ENCODE measurements at places on chromosomes 13 and 19.

- no peak for DNase-seq
These were observed 3.5 kb downstream of the SPINT2 start for GRCh38 chr19:38267761-38268483.

GRCh38 chr13:97121894-97122293 lies 100.2 kb upstream of the MBNL2 start:
- no peak for DNase-seq

- DNase-seq = no peak
These were observed at the start of gene KMT2B for GRCh38 chr19:35717665-35718344. KMT2B (plus strand) TSS chr19:35718003; CDS start chr19:35718019, 16 bp downstream.

- DNase-seq = no peak
These were observed 390.9 kb upstream of the SGCG start for GRCh38 chr13:22789916-22790315.

DNA sequence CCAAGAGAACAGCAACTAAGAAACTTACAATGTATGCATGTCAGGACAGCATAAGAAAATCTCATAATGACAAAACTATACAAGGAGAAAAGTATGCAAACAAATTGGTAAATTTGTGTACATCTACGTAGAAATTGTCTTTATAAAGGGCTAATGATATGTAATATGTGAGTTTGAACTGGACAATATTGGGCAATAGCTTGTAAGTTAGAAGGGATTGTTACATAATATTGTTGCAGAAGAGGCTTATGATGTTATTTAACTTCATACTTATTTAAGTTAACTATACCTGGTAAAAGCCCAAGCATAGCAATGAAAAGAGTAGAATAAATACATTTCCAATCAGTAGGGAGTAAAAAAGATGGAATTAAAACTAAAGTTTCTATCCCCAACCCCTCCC lies 134.0 kb downstream of the MAB21L1 start:
- no peak for DNase-seq

DNA sequence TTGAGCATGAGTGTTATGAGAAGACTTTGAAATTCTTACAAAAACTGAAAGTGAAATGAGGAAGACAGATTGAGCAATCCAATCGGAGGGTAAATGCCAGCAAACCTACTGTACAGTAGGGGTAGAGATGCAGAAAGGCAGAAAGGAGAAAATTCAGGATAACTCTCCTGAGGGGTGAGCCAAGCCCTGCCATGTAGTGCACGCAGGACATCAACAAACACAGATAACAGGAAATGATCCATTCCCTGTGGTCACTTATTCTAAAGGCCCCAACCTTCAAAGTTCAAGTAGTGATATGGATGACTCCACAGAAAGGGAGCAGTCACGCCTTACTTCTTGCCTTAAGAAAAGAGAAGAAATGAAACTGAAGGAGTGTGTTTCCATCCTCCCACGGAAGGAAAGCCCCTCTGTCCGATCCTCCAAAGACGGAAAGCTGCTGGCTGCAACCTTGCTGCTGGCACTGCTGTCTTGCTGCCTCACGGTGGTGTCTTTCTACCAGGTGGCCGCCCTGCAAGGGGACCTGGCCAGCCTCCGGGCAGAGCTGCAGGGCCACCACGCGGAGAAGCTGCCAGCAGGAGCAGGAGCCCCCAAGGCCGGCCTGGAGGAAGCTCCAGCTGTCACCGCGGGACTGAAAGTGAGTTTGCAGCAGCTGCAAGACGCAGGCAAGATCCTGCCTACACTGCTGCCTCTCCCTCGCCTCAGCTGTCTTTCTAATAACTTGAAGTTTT lies at the start of gene TNFSF13B:
Gene TNFSF13B, plus strand, starts transcription at position 118 of the 728 bp plus-strand sequence. Its CDS starts 178 bp downstream, at position 296.
- DNase-seq = no peak
